ENCODE measurements at places on chromosomes 1 and 21.

GRCh38 chr1:114113411-114114184 is 40.1 kb downstream of the SYT6 start:
- no peak for DNase-seq

DNA sequence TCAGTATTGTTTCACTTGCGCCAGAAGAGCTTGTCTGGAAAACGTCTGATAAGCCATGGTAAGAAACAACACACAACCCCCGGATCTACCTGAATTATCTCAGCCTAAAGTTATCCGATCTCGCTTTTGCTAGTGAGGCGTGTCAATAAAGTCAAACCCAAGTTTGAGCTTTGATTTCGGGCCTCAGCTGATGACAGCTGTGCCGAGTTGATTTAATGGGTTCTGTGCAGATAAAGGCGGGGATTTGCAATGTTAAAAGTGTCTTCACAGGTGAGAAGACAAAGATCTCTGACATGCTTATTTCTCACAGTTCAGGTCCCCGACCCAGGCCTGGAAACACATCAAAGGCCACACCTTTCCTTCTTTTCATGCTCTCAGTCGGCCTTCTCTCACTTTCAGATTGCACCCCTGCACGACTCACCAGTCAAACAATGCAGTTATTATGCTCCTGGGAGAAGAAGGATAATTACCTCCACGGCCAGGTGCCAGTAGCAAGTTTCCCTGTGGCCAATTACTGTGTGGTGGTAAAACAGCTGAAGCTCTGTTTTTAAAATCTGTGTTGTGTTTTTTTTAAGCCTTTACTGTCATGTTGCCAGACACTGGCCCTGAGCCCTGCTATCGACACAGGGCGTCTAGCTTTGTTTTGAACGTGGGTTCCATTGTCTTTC is 245.3 kb upstream of the RUNX1 start:
- no peak for DNase-seq

DNA sequence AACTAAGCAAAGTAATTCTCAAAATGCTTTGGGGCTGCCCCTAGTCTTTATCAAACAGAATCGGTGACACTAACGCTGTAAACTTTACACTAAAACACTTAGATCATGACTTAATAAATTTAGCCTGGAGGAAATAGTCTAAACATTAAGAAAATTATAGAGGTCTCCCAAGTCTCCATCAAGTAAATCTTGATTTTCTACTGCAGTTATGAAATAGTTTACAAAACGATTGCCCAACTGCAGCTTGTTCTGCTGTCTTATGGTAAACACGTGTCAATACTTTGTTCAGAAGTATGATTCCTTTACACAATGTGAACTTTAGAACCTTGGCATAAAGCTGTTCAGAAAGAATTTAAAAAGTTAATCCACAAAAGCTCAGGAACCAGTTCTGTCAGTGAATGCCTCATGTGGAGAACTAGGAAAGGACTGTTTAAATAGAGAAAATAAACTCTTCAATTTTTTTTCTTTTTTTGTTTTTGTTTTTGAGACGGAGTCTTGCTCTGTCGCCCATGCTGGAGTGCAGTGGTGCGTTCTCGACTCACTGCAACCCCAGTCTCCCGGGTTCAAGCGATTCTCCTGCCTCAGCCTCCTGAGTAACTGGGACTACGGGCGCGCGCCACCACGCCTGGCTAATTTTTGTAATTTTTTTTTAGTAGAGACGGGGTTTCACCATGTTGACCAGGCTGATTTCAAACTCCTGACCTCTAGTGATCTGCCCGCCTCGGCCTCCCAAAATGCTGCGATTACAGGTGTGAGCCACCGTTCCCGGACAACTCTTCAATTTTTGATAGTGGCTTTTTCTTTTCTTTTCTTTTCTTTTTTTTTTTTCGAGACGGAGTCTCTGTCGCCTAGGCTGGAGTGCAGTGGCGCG is 1.6 kb downstream of the DDI2 start:
- DNase-seq: peak; percentile 86

DNA sequence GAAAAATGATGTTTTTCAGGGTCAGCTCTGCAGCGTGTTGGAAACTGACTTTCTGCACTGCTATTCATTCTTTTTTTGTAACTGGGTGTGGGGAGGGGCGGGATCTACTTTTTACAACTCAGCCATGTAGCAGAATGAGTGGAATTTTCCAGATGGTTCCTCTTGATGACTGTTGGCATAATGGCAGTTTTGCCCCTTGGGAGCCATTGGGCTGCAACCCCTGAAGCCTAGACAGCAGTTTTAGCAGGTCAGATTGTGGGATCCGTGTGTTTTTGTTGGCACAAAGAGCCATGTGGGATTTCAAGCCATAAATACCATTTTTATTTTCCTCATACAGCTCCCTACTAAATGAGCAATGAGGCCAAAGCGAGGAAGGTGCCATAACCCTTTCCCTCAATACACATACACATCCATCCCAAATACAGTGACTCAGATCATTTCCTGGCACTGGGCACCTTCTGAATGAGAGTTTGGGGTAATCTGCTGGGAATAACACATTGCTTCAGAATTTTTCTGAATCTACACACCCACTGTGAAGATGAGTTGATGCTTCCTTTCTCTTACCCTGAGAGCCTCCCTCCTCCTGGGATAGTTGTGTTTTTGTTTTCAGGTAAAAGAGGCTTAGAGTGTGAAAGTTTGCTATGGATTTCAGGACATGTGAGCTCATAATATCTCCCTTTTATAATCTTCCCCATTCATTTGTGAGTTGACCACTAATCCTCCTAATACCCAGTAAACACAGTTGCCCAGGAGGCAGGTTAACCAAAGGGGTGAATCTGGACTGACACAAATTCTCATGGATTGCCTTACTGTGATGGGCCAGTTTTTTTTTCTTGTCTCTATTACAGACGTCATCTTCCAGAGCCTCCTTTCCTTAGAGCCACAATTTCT is 13.1 kb downstream of the S100A10 start:
- peak; percentile 98 for DNase-seq

DNA sequence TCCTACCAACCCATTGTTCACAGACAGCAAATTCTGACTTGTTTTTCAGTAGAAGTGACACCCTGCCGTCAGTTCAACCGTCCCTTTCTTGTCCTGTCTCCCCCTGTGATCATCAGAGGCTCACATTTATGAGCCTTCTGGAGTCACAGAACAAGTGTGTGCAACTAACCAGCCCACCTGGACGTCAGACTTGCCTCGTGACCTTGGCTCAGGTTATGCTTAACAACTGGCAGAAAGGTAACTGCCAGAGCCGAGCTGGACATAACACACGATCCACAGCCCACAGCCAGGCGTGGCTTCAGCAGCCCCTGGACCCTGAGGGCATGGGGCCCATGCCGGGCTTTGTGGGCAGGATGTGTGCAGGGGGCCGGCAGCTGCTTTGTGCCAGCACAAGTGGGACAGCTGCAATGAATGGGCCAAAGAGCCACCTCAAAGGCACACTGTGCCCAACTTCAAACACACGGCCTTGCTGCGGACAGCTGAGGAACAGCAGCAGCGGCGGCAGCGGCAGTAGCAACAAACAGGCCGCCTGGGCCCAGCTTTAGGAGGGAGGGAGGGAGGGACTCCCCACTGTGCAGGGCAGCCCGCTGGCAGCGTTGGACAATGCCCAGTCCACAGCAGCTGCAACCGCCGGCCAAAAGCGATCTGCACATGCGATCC is 103.9 kb downstream of the ZBTB18 start:
- DNase-seq: no peak

DNA sequence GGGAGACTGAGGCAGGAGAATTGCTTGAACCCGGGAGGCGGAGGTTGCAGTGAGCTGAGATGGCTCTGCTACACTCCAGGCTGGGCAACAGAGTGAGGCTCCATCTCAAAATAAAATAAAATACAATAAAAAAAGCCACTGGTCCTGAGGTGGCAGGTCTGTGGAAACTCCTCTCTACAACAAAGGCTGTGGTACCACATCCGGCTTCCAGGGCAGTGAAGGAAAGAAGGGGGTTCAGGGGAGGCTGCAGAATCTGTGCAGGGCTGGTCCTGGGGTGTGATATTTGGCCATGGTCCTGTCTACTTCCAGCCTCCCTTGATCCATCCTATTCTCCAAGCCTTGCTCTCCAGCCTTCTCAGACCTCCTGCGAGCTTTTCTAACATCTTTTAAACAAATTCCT is 731 bp upstream of the ZNF683 start:
- no peak for DNase-seq

DNA sequence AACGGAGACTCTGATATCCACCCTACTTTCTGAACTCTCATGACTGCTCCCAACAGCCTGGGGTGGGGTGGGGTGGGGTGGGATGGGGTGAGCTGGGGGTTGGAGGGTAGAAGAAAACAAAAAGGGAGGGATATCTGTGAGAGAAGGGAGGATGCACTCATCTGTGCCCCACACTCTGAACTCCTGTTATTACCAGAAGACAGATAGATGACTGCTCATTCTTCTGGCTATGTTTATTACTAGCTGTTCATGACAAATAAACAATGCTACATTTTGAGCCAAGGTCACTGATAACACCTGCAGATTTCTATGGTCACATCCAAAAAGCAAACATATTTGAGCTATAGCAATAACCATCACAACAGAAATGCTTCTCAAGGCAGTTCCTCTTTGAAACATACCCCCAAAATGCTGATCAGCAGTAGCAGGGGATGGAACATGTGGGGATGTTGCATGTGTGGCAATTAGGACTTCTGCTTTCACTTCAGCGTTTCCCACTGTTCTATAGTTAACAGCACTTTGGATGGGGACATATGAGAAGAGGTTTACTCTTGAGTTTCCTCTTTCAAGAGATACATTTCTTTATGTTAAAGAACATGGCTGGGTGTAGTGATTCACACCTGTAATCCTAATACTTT is 43.3 kb downstream of the GPR3 start:
- no peak for DNase-seq

GRCh38 chr1:2834741-2835564 is 33.5 kb upstream of the TTC34 start:
- DNase-seq: no peak

DNA sequence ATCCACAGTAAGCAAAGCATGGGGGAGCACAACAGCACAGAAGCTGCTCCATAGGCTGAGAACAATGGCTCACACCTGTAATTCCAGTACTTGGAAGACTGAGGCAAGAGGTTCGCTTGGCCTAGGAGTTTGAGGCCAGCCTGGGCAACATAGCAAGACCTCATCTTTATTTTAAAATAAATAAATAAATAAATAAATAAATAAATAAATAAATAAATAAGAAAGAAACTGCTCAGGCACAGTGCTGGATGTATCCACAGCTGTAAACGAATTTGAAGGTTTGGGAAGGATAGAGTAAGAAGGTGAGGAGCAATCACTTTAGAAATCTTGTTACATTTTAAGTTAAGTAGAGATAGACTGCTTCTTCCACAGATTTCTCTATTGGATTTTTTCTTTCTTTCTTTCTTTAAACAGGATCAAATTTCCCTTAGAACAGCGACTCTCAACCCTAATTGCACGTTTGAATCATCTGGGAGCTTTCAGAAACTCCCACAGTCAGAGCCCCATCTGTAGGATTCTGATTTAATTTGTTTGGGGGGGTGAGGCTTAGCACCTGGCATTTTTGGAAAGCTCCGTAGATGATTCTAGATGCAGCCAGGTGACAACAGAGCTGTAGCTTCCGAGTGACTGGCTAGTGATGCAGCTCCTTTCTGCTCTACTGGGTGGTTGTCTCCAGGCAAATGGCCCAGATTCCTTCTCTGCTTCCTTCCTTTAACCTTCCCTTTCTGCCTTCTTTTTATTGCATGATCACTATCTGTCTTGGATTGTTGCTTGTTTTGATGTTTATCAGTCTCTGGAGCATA is 53.5 kb downstream of the S1PR1 start:
- DNase-seq: no peak

DNA sequence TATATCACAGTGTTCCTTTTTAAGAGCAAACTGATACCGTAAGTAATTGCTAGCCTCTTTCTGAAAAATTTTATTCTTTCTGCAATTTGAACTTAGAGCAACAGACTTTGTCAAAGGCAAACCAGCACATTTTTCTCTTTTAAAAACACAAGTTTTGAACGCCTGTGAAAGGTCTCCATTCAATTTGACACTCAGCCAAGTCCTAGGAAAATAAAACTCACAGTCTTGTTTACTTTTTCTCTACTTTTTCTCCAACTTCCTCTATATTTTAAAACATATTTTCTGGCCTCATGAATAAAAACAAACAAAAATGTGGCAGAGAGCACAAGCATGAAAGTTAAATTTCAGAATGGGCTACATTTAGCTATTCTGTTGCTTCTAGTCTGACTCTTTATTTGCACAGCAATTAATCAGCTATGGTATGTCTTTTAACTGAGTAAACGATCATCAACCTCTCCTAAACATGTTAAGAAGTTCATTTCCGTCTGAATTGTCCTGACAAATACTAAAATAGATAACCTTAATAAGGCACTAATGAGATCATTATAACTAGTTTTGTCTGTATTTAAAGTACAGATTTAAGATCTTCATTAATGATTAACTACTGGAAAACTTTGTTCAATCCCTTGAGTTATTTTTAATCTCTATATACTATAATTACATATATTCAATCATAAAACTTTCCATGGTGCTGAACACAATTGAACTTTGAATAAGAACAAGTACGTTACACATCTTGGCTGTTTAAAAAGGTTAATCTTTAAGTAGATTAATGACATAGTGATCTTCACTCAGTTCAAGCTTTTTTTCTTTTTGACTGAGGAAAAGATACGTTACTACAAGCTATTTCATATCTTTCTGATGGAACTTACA is 550.6 kb downstream of the PTBP2 start:
- DNase-seq: no peak

DNA sequence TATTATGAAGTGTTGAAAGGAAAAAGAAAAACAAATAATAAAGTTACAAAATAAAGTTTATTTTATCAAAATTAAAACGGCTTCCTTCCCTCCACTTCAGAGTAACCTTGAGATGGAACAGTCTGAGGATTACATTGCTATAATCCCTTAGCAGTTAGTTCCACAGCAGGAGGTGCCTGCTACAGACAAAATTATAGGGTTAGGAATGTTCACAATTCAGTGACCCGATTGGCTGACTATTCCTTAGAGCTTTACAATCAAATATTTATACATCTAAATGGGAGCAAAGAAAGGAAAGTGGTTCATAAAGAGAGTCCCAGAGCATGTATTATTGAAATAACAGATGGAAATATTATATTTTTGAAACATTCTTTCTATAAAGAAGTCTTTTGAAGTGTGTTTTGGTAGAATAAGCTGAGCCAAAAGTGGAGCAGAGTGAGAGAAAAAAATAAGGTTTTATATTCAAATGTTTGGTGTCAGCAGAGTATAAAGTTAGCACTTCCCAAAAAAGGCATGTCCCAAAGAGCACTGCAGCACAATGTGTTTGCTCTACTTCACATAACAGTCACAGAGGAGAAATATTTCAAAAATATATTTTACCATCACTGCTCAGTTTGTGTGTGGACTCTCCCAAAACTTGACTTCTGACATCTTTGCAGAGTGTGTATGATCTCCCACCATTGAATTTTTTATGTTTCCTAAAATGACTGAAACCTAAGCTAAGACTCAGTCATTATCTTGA is 71.4 kb upstream of the GORAB start:
- DNase-seq: no peak

- DNase-seq: no peak
These were observed 51.1 kb downstream of the DISP3 start for GRCh38 chr1:11529763-11530730.

GRCh38 chr21:42310411-42311001 is 4.7 kb downstream of the TFF3 start:
- no peak for DNase-seq

- DNase-seq: peak; percentile 80
These were observed 9.3 kb upstream of the CACYBP start for GRCh38 chr1:174990382-174990999.

- no peak for DNase-seq
These were observed 2.0 kb upstream of the OLIG2 start for GRCh38 chr21:33023574-33024200.

- DNase-seq: peak; percentile 8
These were observed 22.6 kb downstream of the TTC4 start for GRCh38 chr1:54738244-54738643.
